ENCODE measurements at places on chromosomes 7 and 10.

DNA sequence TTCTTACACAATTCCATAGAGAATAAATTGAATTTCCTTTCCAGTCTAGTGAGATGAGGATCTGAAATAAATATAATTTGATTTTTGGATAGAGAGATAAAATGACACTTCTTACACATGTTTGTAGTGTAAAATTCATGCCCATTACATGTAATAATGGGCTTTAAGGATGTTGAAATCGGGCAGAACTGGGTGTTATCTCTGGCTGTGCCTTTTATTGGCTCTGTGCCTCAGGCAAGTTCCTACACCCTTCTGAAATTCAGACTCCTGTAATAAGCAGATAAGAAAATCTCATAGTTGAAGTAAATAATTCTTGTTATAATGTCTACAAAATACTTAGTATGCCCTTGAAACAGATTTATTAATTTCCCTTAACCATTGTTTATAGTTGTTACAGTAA lies 125.6 kb downstream of the SEMA3A start:
- DNase-seq, result no peak

GRCh38 chr7:418636-419280 lies 100.9 kb downstream of the PDGFA start:
- DNase-seq, result no peak

GRCh38 chr7:116802746-116803152 lies 59.6 kb upstream of the CAPZA2 start:
- DNase-seq, result no peak

DNA sequence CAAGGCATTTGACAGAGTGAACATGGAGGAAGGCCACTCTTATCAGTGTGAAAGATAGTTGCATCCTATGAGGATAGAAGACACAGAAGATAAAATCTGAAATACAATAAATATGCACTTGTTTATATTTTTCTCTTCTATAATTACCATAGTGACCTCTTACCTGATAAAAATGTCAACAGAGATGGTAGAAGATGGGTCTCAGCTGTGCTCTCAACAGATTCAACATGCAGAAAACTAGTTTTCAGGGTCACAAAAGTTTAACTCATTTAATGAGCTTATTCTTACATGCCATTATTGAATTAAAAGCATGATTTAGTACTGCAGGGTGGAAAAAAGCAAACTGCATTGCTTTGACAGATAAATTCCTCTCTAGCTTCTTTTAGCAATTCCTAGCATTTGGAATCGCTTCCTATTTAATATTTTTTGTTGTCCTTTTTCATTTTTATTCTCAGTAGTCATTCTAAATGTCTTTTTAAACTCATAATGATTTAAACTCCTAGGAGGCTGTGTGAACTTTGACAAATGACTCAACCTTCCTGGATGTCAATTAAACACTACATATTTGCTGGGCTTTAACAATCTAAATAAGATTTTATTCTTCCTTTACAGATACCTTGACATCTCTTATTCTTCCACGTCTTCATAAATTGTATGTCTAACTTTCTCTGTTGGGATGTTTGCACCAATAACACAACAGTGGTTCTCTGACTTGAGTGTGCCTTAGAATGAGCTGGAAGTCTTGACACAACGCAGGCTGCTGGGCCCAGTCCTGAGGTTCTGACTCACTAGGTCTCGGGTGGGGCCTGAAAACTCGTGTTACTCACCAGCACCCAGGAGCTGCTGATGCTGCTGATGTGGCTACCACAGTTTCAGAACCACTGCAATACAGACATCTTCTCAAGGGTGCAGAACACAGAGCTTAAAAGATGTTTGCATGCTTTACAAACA lies 565.5 kb upstream of the IGFBP3 start:
- peak; percentile 59 for DNase-seq

- no peak for DNase-seq
Measured at GRCh38 chr7:116212869-116213268, 2.5 kb downstream of the TES start.

DNA sequence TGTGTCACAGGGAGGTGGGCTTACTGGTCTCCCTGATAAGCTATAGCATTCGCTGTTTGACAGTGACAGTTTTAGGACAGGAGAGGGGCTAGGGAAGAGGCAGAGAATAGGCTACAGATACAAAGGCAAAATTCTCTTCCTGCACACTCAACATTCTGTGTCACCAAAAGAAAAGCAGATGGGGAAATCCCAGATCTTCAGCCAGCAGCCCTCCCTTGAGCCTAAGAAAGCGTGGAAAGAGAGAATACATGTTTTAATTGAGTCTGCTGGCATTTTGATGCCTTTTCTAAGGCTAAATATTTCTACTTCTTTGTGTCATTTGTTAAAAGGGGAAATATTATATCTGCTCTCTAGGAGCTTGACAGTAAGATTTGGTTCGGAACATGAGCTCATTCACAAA lies 247.0 kb downstream of the TRIL start:
- DNase-seq, result no peak

Measured in HS-27A (cell line).